ENCODE measurements at places on chromosomes 4 and X.

DNA sequence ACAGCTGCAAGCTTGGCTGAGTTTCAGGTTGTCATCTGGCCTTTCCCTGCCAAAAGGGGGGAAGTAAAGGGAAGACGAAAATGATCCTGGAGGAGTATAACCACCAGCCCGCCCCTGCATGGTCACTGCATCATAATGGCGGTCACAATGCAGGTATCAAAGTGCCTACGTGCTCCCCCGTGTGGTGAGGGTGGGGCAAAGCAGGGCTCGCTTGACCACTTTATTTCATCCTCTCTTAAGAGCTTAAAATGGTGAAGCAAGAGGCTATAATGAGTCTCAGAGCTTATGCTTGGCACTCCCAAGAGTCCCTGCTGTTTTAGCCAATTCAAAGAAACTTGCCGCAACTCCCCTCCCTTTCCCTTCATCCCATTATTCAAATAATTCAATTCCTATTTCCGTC lies 105.6 kb downstream of the APOOL start:
- DNase-seq: no peak

DNA sequence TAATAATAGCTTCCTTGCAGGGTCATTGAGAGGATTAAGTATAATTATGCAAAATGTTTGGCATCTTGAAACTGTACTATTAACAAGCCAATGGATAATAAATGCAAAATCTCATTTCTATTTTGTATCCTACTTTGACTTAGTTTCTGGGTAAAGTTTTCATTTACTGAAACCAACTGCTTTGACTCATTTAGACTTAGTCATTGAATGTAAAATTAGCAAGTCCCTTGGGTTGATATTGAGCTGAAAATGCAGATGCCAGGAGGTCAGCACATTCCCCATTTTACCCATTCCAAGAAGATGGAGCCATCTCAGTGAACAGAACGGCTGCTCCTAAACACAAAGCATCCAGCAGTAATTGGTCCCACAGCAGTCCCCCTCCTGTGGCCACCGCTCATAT lies 74.7 kb upstream of the GATB start:
- DNase-seq: no peak

GRCh38 chrX:9802737-9803136 lies 16.5 kb downstream of the SHROOM2 start:
- DNase-seq: no peak

GRCh38 chr4:185945906-185946305 lies 123.0 kb upstream of the TLR3 start:
- DNase-seq: no peak

GRCh38 chr4:186857793-186858192 lies 134.1 kb upstream of the FAT1 start:
- no peak for DNase-seq

- no peak for DNase-seq
Observed at GRCh38 chrX:143336261-143336660, 181.0 kb downstream of the SPANXN3 start.

GRCh38 chrX:104745152-104745551 lies 179.2 kb downstream of the IL1RAPL2 start:
- no peak for DNase-seq

- no peak for DNase-seq
Observed at GRCh38 chrX:118493016-118493415, 2.6 kb upstream of the DOCK11 start.

DNA sequence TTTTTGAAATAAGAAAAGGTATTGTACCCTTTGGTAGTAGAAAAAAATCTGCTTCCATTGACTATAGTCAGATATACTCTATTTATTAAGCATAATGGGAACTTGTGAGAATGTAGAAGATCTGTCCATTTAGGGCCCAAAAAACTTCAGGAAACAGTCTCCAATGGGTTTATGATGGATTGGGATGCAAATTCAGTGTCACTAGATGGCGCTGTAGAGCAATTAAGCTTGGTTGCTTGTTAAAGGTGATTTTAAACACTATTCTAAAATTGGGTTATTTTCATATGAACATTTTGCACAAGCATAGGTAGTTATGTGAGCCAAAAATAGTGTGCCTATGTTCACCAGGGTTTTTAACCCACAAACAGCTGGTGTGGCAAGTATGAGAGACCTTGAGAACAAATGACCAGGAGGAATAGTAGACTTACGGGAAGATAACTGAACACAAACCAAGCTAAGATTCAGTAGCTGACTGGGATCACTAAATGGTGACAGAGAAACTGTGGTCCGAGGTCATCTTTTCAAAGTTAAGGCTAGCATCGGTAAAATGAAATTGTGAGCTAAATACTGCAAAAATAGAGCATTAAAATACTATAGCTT lies 80.3 kb upstream of the LSM6 start:
- DNase-seq: peak; percentile 31

DNA sequence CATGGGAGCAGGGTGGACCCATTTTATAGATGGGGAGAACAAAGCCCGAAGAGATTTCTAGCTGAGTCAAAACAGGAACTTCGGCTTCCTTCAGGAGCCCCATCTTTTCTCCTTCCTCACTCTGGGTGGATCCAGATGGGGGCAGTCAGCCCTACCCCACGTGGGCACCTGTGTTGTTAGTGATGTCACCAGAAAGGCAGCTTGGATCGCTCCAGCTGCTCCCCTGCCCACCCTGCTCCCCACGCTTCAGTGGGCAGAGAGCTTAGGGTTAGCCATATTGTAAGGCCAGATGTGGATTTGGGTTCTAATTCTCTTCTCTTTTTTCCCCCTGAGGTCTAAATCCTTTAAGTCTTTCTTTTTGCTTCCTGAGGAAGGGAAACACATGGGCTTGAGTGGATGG lies 132.3 kb upstream of the PJA1 start:
- DNase-seq: no peak

GRCh38 chr4:87103086-87103485 lies 117.3 kb downstream of the KLHL8 start:
- no peak for DNase-seq

DNA sequence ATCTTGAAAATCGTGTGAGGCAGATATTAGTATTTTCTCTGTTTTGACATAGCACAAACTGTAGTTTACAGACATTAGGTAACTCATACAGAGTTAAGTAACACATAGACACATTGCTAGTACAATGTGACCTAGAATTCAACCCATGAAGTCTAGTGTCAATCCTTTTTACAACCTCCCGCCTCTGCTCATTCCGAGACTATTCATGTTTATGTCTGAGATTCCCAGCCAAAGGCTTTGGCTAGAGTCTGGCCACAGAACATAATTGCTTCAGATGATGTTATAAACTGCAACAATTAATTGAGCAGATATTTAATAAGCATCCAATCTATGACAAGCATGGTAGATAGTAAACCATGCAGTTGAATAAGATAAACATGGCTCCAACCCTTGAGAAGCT lies 841.0 kb downstream of the STIM2 start:
- no peak for DNase-seq

GRCh38 chrX:48616576-48616975 lies 19.3 kb downstream of the WDR13 start:
- no peak for DNase-seq

GRCh38 chr4:171717231-171717741 lies 95.9 kb upstream of the GALNTL6 start:
- no peak for DNase-seq

- DNase-seq: no peak
Observed at GRCh38 chr4:20178902-20179576, 72.7 kb upstream of the SLIT2 start.

GRCh38 chrX:12867685-12868084 lies 813 bp downstream of the TLR7 start:
- DNase-seq: no peak

DNA sequence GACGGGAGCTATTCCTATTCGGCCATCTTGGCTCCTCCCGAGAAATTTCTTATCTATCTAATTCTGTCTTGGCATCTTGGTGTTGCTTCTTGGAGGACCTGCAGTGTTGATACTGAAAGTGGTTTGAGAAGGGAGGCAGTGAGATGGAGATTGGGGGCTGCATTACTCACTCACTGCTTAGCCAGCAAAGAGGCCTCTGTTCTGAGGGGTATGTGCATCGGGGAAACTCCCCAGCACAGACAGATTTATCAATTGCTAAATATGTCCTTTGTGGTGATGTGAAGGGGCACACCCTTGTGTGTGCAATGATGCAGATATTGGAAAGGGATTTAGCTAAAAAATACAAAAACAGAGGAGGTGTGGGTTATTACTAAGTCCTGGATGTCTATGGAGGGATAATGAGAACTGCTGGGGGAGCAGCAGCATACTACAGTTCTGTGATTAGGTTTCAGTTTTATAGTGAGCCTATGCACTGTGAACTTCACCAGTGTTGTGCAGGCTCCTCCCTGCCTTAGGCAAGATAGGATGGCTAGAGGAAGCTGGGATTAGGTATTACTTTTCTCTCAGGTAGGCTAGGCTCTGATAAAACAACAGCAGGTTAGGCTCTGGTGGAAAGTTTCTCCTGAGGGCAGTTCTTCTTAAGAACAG lies 279.0 kb downstream of the HS3ST1 start:
- no peak for DNase-seq

DNA sequence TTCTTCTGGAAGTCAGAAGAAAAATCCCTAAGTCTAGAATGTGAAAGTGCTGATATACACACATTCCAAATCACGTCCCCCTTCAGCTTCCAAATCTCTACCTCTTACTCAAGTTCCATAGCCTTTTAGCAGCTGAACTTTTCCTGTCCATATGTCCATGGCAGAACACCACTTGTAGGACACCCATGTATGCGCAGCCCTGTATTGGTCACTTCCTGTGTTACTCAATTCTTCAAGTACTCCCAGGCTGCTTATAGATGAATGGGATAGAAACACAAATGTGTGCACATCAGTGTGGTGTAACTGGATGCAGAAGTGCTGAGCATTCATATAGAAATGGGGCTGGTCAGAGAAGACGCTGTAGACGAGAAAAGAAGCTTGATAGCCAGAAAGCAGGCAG lies 18.8 kb downstream of the SRPX2 start:
- DNase-seq: no peak

GRCh38 chr4:128287141-128287870 lies at the start of gene PGRMC2:
PGRMC2 (minus strand) TSS chr4:128287813; CDS start chr4:128287790, 23 bp downstream.
- DNase-seq: peak; percentile 2

DNA sequence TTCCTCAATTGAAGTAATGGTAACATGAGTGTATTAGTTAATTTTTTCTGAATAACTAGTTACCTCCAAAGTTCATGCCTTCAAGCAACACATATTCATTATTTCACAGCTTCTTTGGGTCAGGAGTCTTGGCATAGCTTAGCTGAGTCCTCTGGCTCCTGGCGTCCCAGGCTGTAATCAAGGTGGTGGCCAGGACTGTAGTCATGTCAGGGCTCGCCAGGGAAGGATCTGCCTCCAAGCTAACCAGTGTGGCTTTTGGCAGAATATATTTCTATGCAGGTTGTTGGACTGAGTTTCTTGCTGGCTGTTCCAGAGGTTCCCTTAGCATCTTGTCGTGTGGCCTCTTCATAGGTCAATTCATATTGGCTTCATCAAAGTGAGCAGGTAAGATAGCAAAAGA lies 10.0 kb upstream of the HS3ST1 start:
- no peak for DNase-seq

GRCh38 chr4:118099106-118099505 lies 64.8 kb downstream of the NDST3 start:
- DNase-seq: no peak

GRCh38 chrX:138723301-138723700 lies 11.8 kb upstream of the FGF13 start:
- DNase-seq: no peak

DNA sequence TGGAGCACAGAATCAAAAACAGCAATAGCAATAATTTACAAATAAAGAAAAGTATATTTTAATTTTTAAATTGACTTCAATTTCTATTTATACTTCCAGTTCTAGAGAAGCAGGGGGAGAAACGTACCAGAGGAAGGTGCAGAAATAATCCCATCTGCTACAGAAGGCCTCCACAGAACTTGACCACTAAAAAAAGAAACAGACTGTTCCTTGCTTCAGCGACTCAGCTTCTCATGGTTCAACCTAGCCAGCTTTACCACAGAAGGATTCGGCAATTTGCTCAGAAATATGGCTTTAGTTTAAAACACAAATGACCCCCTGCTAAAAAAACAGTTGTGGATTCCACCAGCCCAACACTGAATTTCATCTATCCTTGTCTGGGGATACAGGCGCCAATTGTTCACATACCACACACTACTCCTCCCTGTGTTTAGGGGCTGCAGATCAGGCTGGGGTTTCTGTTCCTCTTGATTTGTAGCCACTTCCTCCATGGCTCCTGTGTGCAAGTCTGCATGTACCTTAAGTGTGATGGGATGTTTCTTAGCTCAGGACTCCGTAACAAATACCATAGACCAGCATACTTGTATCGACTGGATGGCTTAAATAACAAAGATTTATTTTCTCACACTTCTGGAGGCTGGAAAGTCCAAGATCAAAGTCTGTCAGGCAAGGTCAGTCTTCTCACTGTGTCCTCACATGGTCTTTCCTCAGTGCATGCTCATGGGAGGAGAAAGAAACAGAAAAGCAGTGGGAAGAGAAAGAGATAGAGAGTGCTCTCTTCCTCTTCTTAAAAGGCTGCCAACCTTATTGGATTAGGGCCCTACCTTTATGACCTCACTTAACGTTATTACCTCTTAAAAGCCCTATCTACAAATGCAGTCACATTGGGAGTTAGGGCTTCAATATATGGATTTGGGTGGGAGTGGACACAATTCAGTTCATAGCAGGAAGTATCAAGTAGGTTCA lies 79.1 kb downstream of the AMOT start:
- DNase-seq: no peak

GRCh38 chrX:84175958-84176357 lies 12.0 kb downstream of the RPS6KA6 start:
- no peak for DNase-seq

GRCh38 chr4:140100771-140101170 lies 53.2 kb downstream of the MAML3 start:
- DNase-seq: no peak

DNA sequence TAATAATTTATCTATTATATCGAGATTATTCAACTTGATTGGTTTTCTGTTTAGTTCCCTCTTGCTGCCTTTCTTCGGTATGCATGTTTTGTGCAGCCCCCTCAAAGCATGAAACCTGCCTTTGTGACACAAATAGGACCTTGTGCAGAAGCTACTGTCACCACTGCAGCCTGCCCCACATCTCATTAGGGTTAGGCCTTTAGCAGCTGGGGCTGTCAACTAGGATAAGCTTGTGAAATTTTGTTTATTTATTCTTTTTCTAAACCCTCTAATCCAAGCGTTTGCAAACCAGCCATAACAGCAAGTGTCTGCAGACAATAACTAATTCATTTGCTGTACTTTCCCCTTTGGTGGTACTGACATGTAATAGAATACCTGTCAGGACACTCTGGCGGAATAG lies 258.9 kb downstream of the RCHY1 start:
- no peak for DNase-seq

- DNase-seq: no peak
Observed at GRCh38 chr4:110533590-110533910, 57.6 kb downstream of the ENPEP start.

GRCh38 chr4:76256032-76256431 lies 4.5 kb downstream of the FAM47E start:
- DNase-seq: no peak

DNA sequence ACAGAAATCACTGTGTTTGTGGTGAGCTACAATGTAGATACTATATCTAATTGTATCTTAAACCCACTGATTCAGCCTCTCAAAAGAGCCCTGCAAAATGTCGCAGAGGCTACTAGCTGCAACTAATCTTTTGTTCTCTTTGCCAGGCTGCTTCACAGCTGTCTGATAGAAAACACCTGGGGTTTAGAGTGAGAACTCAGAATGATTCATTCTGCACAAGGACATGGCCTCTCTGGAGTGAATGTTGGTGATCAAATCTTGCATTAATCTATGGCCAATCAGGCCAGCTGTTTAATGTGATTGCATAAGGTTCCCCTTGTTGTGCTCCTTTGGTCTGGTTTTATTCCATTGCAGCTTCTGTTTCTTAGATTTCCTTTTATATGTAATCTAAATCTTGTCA lies 100.3 kb downstream of the EMCN start:
- DNase-seq: no peak

- DNase-seq: no peak
Observed at GRCh38 chr4:178395798-178396197, 953.6 kb upstream of the AGA start.
